M059J (cell line): ENCODE measurements at places on chromosomes 16 and 17. TPM values are rescaled to one million over a fixed set of nuclear protein-coding genes. Genes with fewer than 3 reads are reported as not detected.

- no peak for DNase-seq
Observed at GRCh38 chr17:9991796-9992195, 86.7 kb upstream of the RCVRN start.

DNA sequence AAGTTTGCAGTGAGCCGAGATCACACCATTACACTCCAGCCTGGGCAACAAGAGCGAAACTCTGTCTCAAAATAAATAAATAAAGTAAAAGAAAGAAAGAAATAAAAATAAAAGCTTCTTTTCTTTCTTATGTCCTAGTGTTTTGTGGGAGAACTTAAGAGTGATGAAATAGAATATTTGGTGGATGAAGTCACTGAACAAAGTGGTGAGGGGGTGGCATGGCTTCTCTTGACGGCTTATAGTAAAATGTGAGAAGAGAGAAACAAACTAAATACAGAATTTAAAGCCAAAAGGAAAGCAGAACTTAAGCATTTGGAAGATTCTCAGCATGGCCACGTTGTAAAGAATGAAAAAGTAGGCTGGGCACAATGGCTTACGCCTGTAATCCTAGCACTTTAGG lies 15.3 kb downstream of the SGF29 start:
- peak; percentile 23 for DNase-seq

- DNase-seq = peak; percentile 99
Observed at GRCh38 chr17:53722407-53722806, 100.3 kb upstream of the KIF2B start.

- no peak for DNase-seq
Observed at GRCh38 chr16:66649167-66649566, 44.7 kb downstream of the CMTM3 start.

GRCh38 chr17:14926526-14927122 lies 338.5 kb downstream of the PMP22 start:
- DNase-seq = peak; percentile 62

- DNase-seq = no peak
Observed at GRCh38 chr17:8916466-8916865, 49.0 kb upstream of the PIK3R6 start.

- peak; percentile 64 for DNase-seq
Observed at GRCh38 chr17:27577121-27577761, 53.7 kb upstream of the LGALS9 start.

DNA sequence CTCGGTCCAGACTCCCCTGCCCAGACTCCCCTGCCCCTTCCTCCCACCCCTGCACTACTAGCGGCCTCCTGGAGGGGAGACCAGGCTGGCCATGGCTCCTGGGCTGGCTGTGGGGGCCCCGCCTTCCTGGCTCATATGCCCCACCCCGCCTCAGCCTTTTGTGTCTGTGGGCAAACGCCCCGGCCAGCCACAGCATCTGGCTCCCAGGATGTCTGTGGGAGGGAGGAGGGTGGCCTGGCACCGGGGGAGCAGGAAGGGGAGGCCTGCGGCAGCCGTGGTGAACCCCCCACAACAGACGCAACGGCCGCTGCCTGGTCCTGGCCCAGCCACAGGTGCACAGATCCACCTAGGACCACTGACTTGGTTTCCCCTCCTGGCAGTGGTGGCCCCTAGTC lies 32.9 kb downstream of the BAHCC1 start:
- DNase-seq = no peak

GRCh38 chr16:3580686-3581085 lies 3.5 kb upstream of the NLRC3 start:
- no peak for DNase-seq

GRCh38 chr17:62757500-62757951 lies 50.6 kb downstream of the MARCHF10 start:
- DNase-seq = no peak

GRCh38 chr17:50129728-50130558 lies at the start of gene SAMD14:
SAMD14 (minus strand) TSS chr17:50130160; CDS start chr17:50124959, 5,201 bp downstream.
- peak; percentile 49 for DNase-seq

DNA sequence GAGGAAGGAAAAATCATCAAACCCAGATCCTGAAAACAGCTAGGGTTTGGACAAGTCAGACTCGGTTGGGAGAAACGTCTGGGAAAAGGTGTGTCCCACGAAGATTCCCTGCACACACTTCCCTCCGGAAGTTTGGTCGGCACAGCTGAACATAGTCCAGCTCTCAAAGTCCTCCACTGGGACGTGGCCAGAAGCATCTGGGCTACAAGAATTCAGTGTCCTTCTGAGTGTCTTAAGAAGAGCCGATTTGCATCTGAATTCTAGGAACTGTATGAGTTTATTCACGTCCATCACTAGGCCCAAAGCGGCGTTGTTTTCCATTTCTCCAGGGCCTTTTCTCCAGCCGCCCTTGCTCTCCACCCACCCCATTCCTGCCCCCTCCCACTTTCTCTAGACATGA lies 109.1 kb downstream of the C17orf67 start:
- DNase-seq = no peak

DNA sequence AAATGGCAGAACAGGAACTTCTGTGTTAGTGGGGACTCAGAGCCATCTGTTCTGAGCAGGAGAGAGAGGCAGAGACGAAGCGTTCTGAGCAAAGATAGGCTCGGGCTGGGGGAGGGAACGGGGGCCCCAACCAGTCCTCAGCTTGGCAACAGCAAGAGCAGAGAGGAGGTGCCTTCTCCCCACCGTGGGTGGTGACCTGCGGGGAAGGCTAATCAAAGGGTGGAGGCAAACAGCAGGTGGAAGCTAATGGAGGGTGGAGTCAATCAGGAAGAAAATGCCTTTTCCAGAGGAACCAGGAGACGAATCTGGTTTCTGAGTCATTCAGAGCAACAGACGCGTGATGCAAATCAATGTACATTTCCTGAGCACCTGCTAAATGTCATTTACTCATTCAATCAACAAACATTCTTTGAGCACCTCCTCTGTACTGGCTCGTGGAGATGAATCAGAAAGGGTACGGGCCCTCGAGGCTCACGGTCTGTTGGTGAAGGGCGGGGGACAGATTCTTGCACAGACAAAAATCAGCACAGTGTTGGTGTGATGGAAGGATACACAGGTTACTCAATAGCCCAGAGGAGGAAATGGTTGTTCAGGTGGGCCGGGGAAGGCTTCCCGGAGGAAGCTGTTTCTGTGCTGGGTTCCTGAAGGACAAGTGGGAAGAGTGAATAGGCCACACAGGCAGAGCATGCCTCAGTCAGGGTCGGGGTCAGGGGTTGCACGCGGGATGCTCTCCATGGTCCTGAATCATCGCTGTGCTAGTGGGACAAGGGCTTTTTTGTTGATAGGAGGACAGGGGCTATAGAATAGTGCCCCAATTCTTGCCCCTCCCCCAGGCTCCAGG lies 5.7 kb upstream of the SPNS2 start:
- no peak for DNase-seq

- DNase-seq = no peak
Observed at GRCh38 chr16:25228372-25228771, 11.6 kb downstream of the AQP8 start.

DNA sequence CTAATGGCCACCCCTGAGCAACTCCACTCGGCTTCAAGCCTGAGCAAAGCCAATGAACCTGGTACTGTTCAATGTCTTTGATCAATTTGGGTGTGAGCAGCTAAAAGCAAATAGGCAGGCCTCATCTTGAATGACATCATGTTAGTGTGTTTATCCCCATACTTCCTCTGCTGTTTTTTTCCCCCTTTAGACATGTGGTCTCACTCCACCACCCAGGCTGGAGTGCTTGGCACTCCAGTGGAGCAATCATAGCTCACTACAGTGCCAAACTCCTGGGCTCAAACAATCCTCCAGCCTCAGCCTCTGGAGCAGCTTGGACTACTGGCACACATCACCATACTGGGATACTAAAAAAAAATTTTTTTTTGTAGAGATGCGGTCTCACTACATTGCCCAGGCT lies 75.4 kb downstream of the ARHGAP17 start:
- no peak for DNase-seq

DNA sequence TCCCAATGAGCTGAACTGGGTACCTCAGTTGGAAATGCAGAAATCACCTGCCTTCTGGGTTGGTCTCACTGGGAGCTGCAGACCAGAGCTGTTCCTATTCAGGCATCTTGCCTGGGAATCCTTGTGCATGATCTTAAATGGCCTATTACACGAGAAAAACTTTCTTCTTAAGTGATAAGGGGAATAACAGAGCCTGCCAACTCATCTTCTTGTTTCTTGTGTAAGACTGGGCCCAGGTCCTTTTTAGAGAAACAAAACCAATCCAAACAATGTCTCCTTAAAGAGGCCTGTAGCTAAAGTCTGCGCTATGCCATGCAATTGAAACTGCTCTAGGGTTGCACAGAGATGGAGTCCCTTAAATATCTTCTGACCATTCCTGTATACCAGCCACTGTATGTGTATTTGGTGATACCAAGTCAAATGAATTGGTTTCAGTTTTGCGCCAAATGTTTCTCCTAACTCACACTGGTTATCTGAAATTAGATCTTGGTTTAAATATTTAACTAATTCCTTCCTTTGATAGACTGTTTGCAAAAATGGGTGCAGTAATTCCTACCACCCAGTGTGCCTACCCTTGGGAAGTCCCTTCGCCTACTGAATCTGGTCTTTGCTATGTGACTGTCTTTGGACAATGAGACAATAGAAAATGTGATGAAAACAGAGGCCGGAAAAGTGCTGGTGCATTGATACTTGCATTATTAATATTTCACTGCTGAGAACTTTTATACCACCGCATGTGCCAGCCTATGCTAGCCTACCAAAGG lies 6.5 kb upstream of the CCL23 start:
- no peak for DNase-seq

DNA sequence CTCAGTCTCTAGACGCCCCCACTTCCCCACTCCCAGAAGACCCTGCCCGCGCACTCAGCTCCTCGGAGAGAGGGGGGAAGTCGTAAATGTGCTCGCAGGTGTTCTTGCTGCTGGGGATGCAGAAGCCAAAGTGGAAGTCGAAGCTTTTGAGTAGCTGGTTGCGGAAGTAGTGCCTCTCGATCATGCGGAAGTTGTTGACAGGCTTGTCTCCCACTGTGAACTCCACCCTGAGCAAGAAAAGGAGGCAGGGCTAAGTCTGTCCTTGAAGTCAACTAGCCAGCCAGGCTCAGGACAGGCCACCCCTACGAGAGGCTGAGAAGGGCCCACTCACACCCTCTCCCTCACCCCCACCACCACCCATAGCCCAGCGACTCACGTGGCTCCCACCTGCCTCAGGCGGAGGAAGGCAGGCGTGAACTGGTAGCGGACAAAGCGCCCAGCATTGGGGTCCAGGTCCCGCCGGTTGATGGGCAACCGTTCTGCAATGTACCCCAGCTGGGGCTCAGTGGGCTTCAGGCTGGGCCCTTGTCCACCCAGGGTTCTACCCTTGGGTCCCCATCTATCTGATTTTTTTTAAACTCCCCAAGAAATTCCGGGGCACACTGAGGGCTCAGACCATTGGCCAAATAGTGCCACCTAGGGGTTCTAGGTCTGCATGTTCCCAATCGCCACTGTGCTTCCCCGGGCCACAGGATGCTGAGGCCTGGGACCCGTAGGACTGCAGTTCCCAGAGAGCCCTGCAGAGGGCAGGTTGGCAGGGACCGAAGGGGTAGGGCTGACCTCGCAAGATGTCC lies 4.6 kb downstream of the UNC119 start:
- peak; percentile 61 for DNase-seq

- DNase-seq = no peak
Observed at GRCh38 chr16:75085556-75085955, 31.0 kb downstream of the LDHD start.

DNA sequence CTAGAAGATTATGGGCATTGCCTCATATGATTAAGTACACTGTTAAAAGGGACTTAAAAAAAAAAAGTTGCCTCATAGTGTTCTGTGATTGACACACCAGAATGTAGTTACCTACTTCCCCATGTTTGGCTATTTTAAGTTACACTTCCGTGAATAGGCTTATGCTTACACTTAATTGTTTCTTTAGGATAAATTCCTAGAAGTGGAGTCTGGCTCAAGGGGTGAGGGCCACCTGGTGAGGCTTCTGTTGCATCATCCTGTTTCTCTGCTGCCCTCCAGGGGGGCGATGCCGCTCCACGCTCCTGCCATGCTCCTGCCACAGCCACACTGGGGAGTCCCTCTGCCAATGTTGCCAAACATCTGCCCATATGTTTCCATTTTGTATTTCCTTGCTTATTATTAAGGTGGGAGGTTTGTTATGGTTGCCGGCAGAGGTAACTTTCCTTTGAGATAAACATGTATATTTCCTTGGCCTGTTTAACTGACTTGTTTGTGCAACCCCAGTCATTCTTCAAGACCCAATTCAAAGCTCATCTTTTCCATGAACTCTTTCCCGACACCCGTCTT lies 73.1 kb downstream of the KSR1 start:
- DNase-seq = no peak

DNA sequence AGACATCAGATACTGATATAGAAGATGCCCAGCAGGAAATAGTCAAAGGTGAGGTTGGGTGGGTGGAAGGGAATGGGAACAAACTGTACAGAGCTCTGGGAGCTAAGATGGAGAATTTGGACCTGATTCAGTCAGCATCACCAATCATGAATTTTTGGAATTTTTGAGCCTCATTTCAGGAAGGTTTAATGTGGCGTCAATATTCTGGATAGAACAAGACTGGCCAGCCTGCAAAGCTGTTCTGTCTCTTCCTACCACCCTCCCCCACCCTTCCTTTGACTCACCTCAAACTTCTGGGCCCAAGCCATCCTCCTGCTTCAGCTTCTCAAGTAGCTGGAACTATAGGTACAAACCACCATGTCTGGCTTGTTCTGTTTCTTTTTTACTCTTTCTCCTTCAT lies 32.6 kb downstream of the CTCF start:
- DNase-seq = peak; percentile 58

- no peak for DNase-seq
Observed at GRCh38 chr16:3170440-3171180, 17.4 kb upstream of the OR1F1 start.

DNA sequence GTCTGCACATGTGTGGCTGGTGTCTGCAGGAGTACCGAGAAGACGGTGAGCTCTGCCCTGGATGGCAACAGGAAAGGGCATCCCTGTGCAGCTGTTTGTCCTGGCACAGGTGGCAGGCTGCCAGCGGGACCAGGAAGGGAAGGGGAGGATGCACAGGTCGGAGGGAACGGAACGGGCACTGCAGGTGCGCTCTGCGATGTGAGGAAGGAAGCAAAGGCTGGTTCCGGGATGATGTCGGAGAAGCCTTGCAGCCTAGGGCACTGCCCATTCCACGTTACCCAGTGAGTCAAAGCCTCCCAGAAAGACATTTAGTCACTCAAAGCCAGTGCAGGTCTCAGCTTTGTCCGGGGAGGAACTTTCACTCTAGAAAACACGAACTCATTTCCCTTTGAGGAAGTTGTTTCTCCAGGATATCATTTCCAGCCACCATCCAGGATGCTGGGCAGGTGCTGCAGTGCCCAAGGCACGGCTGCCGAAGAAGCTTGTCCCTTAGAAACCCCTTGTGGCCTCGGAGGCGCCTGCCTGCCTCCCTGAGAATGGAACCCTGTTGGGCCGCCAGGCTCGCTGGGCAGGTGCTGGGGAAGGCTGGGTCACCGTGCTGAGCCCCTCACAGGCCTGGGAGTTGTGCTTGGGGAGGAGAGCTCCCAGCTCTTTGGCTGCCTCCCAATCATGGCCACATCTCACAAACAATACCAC lies 4.5 kb upstream of the TMEM235 start:
- DNase-seq = peak; percentile 31

Gene SOST
- total RNA-seq = not detected in 2 replicates

Gene GNG13
- not detected in 2 replicates for total RNA-seq

Gene DLX3
- total RNA-seq = 0.15 and 0.96 TPM in 2 replicates

Gene METTL23
- 41.0 and 60.8 TPM in 2 replicates for total RNA-seq

Gene CNGB1
- total RNA-seq = not detected in 2 replicates

Gene DOC2A
- total RNA-seq = 0.52 and 0.62 TPM in 2 replicates

Gene KRT40
- total RNA-seq = not detected in 2 replicates

Gene PRRT2
- 0.20 and 0.94 TPM in 2 replicates for total RNA-seq

Gene C1QTNF8
- not detected in 2 replicates for total RNA-seq

Gene HOXB7
- total RNA-seq = 20.0 and 23.3 TPM in 2 replicates

Gene KRTAP2-1
- not detected in 2 replicates for total RNA-seq

Gene CA5A
- total RNA-seq = not detected in 2 replicates

Gene SPIRE2
- total RNA-seq = 1.1 and 2.3 TPM in 2 replicates

Gene CASKIN1
- not detected in 2 replicates for total RNA-seq
